ENCODE measurements at places on chromosomes 2 and 18.

- no peak for DNase-seq
Observed at GRCh38 chr2:39416140-39416539, 20.9 kb downstream of the MAP4K3 start.

DNA sequence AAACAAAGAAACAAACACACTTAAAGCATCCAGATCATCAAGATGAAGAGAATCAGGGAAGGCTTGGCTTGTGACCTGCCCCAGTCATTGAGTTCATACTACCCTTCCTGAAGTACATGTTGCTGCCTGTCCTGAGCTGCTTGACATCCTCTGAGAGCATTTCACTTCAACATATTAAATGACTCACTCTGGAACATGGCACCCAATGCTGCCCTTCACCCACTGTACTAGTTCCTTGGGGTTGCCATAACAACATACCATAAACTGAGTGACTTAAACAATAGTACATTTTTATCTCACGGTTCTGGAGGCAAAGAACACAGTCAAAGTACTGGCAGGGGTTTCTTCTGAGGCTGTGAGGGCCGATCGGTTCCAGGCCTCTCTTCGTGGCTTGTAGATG lies 371.3 kb downstream of the RNF144A start:
- no peak for DNase-seq

DNA sequence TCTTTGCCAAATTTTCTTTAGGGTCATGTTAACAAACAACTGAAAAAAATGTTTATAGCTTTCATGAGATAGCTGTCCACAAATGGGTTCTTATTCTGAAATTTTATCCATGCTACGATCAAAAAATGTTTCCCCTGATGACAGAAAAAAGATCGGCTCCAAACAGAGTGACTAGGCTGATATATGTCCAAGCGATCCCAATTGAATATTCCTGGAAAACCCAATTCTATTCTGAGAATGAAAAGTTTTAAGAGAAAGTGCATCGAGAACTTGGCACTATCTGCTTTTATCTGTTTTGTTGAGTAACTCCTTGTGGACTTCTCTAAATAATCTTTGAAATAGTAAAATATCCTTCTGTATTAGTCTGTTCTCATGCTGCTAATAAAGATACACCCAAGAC lies 19.1 kb downstream of the KCNE4 start:
- no peak for DNase-seq

GRCh38 chr2:217008794-217009193 lies 148.9 kb upstream of the TNP1 start:
- DNase-seq = no peak

DNA sequence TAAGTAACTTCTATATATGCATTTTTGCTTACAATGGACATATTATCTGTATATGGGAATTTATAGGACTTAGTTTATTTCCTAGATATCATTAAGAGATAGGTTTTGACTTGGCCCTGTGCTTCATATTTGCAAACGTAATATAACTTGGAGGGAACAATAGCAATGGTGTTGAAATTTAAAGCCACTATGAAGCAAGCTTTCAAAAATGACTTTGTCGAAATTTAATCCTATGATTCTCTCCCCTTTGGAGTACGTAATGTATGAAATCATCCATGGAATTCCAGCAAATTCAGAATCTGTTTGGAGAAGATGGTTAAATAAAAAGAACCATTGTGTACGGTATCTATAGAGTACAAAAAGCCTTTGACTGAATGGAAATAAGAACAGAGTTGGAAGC lies 486.3 kb downstream of the ARHGAP15 start:
- DNase-seq = no peak

- no peak for DNase-seq
Observed at GRCh38 chr18:79919089-79919488, 32.4 kb downstream of the SLC66A2 start.

GRCh38 chr2:24077879-24078278 lies 1.8 kb upstream of the SF3B6 start:
- DNase-seq = no peak

- no peak for DNase-seq
Observed at GRCh38 chr2:24899361-24899910, 20.6 kb downstream of the ADCY3 start.

DNA sequence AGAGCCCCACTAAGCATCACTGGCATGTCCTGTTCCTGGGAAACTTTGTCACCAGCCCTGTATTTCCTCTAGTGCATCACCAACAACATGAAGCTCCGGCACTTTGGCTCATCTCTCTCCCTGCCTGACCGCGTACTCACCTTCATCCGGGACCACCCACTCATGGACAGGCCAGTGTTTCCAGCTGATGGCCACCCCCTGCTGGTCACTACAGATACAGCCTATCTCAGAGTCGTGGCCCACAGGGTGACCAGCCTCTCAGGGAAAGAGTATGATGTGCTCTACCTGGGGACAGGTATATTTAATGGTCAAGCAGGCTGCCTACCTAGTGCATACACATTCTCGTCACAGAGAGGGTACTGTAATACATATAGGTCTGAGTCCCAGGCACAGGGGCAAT lies 21.0 kb downstream of the SEMA4F start:
- DNase-seq = no peak

- DNase-seq = no peak
Observed at GRCh38 chr2:3633089-3633981, 24.7 kb upstream of the ALLC start.

- DNase-seq = no peak
Observed at GRCh38 chr2:221779614-221780067, 207.5 kb upstream of the EPHA4 start.

DNA sequence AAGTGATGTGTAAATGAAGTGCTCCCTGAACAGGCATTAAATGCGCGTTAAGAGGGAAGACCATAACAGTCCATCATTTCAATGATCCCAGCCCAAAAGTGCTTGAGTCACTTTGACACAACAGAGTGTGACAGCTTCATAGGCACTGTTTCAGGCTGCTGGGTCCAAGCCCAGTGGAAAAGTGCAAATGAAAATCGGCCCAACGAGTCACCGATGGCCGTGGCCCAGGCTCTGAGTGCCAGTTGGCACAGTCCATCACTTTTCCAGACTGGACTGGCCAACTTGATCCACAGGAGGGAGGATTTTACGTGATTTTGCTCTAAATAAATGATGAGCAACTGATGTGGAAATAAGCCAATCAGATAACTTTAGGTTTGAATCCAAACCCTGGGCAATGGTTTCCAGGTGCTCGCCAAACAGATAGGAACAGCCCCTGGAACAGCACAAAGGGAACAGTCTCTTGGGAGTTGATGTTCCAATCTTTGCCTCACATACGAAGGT lies 114.0 kb downstream of the SP3 start:
- DNase-seq = no peak

DNA sequence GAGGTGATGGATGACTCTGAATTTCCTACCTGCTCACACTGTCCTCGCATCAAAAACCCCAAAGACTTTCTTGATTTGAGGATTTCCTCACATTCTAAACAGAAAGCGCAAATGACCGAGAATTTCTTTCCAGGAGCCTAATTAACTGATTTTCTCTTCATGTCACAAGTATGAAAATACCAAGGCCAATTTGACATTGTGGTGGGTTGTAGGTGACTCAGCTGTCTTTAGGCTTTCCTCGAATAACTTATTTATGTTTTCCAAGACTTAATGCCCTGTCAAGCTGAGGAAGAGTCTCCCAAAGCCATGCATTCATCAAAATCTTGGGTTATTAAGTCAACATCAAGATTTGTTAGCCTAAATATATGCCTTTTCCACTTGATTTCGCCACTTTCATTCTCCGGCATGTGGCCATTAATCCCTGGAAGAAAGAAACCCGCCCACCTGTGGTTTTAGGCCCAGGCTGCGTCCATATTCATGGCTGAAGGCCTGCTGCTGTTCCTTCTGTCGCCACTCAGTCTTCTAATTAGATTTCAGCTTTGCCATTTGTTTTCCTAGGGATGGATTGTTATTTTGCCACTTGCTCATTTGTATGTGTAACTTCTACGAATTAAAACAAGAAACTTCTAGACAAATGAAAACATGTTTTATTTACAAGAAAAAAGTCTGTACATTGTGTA lies 84.9 kb downstream of the ST6GAL2 start:
- no peak for DNase-seq

DNA sequence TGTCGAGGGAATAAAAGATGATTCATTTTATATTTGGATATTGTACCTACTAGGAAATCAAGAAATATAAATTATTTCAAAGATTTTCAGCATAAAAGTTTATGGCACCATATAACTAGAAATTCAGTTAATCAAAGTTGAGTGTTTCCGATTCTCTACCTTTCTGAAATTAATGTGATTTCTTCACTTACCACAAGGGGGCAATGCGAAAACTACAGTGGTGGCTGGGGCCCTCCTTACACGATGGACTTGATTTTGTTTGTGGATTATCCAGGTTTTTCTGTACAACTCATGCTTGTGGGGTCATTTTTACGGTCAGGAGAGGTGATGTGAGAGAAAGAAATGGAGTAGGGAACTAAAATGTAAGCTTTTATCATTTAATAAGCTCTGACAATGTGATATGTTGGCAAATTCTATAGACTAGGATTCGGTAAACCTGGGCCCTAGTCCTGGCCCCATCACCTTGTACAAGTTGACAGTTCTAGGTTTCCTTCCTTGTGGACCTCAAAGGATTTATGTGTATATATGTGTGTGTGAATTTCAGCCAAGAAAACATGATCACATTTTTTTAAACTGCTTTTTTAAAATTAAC lies 47.6 kb downstream of the G6PC2 start:
- DNase-seq = no peak

DNA sequence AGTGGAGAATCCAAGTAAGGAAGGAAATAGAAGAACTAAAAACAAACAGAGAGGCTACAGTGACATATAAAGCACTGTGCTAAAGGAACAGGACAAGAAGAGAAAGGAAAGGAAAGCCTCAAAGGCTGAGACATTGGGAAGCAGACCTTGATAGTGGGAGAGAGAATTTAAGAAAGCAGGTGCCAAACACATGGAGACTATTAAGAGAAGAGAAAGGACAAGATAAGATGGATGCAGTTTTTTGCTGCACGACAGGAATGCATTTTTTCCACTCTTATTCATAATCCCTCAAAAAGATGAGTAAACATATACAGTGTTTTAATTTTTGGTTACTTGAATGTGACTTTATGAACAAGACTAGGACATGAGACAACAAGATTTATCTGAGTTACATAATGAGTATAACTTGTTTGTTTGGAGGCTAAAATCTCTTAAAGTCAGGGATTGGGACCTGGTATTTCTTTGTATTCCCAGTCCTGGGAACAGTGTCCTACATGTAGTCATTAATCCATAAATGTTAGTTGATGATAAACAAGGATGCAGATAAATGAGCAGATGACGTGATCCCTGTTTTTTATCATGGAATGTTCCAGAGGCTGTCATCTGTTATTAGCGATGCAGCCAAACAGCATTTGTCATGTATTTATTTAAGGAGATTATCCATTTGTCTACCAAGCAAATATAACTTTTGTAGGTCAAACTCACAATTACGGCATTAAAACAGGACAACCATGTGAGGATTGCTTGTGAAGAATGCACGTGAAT lies 141.7 kb downstream of the DNER start:
- no peak for DNase-seq

Data from SK-N-MC (cell line).